ENCODE measurements at places on chromosomes 6 and 20.
A peak's percentile ranks its signal among the peaks of the same experiment; 100 is the strongest.

DNA sequence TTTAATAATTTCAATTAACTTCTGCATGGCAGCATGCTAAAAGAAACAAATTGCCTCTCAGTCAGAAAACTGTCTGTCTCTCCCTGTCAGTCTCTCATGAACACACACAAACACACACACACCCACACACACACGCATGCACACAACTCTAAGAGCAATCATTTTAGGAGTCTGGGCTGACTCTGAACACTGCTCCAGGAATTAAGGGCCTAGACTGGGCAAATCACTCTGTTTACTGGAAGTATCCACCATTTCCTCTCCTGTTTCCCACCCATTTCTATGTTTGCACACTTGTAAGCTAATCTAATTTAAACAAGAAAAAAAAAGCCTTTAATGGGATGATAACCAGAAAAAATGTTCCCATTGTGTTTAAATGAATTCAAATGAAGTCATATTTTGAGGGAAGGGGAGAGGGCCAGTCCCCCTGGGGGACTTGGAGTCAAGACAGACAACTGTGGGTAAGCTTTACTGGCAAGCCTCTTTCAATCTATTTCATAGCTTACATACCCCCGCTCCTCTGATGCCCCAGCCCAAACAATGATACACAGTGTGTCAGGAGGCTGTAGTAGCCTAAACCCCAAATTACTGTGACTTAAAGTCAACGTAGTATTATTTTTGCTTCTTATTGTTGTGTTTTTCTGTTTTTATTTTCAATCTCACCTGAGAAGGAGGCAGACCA lies 447.8 kb upstream of the FLRT3 start:
- DNase-seq, result no peak

- no peak for DNase-seq
These were observed 236.8 kb downstream of the DLL1 start for GRCh38 chr6:170053966-170054661.

GRCh38 chr6:12113190-12113577 lies 101.1 kb downstream of the HIVEP1 start:
- DNase-seq, result no peak

DNA sequence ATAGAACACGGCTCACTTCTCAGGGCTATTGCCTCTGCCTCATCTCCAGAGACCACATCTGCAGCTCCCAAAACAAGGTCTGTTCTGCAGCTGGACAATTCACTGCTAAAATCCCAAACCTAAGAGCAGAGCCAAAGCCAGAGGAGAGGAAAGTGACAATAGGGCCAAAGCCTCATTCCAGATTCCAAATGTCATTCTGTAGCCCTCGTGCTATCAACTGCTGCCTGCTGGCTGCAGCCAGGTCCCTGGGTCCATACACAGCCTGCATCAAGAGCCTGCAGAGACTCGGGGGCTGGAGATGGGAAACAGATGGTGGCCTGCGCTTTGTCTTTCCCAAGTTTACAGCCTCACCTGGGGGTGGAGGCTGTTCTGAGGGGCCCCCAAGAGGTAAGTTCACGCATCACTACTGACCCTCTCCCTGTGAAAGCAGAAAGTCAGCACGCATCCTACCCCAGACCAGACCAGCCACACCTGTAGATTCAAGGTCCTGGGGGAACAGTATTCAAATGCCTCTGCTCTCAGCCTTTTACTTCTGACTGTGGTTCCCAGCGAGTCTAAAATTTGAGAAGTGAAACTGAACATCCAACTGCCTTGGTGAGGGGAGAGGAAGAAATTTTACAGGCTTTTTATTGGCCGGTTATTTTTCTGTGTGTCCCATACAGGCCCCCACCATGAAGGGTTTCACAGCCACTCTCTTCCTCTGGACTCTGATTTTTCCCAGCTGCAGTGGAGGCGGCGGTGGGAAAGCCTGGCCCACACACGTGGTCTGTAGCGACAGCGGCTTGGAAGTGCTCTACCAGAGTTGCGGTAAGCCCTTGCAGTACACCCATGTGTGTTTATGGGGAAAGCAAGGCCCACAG lies at the start of gene LY86:
Gene LY86, plus strand, starts transcription at position 657 of the 860 bp plus-strand sequence. Its CDS starts 15 bp downstream, at position 672.
- DNase-seq, result no peak

DNA sequence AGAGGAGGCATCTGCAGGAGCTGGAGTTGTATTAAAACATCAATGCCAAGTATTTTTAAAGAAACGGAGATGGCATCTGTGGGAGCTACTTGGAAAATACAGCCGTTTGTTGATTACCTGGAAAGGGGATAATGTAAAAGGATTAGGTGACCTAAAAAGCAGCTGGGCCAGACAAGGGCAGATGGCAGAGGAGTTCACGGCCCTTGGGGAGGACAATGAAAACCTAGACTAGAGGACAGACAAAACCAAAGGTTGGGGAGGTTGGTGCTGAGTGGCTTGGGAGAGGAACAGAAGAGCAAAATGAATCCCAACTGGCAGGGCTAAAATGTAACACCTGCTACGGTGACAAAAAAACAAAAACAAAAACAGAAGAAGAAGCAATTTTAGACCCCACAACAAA lies 260.5 kb upstream of the JARID2 start:
- DNase-seq, result no peak

DNA sequence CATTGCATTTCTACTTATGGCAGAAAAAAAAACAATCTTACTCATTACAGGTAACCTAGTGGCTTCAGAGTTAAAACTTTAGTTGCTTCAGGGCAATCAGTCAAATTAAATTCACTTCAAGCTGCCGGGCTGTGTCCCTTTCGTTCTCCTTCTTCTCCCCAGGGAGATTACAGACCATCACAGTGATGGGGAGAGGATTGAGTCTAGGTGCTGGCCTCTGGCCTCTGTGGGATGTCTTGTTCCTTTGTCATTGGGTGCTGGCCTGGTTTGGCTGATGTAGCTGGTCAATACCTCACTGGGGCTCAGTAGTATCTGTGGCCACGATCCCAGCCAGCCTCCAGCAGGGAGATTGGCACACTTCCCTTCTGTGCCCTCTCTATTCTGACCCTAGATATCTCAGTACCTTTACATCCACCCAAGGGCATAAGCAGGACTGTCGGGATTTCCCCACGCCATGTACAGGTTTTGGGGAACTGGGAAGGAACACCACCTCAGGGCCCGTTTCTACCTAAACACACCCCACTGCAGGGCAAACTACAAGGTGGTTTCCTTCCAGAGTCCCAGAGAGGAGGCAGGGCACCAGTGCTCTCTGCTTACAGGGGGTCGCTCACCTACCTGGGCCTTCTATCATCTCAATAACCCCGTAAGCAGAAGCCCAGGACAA lies 15.4 kb downstream of the FYN start:
- no peak for DNase-seq

DNA sequence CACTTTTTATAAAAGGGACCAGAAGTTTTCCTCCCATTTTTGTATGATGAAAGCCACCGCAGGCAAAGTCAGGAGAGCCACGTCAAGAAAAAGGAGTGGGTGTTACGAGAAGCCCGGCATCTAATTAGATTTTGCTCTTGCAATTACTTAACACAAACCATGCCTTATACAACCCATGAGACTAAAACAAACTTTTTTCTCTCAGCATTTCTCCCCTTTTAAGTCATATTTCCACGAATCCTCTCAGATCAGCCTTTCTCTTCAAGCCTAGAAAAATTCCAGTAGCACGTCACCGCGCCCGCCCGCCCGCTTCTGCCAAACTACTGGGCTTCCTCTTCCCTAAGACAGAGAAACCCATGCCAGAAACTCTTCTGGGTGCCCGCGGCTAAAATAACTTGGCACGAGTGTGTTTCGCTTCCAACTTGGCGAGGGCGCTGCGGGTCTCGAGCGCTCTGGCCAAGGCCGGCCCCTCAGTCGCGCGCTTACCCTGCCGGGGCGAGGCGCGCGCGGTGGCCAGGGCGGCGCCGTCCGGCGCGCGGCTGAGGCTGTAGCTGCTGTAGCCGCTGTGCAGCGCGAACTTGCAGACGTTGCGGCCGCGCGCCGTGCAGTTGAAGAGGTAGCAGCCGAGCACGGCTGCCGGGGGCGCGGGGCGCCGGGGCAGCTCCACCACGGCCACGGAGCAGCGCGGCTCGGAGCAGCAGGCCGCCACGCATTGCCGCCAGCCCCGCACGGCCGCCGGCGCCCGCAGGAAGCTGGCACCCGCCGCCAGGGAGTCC lies 1.0 kb downstream of the LRP11 start:
- peak; percentile 57 for DNase-seq

DNA sequence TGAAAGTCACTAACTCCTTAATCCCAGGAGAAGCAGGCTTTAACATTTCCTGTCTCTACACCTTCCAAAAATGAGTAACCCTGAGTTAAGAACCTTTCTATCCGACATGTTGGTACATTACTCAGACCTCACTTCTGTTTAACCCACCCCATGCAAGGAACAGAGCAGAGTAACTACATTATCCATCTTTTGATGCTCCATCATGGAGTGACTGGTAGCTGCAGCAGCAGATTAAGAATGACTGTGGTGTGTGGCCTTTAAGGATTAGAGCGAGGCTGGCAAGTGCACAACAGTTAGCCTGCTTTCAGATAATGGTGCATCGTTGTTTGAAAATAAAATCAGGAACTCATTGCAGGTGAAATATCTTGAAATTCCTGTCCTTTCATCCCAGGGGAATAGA lies 2.0 kb downstream of the TRAF3IP2 start:
- no peak for DNase-seq

DNA sequence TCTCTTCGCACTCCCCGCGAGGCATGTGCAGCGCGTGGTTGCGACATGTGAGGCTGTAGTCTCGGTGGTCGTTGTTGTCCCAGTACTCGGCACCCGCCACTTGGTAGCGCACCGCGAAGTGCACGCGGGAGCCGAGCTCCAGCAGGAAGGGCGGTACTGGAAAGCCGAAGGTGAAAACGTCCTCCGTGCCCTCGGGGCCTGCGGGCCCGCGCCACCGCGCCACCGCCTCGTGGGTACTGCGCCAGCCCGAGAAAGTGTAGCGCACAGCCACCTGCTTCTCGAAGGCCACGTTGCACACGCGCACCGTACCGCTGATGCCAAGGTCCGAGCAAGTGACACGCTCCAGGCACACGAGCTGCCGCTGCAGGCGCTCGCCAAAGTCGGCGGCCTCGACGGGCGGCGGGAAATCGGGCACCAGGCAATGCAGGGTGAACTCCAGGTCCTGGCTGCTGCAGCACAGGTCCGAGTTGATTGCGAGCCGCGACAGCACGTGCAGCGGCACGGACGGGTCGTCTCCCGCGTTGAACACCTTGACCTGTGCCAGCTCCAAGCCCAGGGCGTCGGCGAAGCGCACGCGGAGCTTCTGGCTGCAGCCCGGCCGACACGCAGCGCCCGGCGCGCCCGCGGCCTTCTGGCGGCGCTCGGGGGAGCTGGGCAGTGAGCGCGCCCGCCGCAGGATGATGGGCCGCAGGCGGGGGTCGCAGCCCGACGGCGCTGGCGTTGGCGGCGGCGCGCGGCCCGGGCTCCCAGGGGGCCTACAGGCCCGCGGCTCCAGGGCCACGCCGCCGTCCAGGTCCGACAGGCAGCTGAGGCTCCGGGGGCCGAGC lies 840 bp downstream of the PPP1R3D start:
- no peak for DNase-seq

DNA sequence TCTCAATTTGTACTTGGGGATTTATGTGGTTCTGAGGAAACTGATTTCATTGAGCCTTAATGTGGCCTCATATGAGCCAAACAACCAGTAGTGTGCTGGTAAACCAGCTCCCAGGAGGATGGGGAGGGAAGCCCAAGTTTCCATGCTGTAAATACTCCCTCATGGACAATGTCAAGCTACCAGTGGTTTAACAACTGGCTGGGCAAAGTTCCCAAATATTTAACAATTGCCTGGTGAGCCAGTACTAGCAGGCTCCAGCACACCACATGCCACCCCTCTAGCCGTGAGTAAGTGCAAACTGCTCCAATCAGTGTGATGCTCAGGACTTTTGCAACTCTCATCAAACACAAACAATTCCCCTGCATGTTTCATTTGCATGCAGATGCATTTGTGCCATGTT lies 19.2 kb upstream of the CDKN1A start:
- no peak for DNase-seq

DNA sequence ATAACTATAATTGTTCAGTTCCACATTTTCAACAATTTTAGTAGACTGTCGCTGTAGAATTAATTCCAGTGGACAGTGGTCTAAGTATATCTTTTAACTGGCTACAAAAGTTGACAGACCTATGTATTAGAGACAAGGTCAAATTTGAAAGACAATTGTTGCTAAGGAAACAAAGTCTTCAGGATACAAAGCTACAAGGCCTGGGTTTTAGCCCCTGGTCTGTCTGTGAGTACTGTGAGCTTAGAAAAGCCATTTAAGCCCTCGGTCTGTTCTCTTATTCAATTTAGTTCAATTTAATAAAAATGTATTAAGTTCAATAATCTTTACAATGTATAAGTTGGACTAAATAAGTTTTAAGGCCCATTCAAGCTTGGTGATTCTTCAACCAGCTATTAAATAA lies 352.5 kb downstream of the HDGFL1 start:
- DNase-seq, result no peak

DNA sequence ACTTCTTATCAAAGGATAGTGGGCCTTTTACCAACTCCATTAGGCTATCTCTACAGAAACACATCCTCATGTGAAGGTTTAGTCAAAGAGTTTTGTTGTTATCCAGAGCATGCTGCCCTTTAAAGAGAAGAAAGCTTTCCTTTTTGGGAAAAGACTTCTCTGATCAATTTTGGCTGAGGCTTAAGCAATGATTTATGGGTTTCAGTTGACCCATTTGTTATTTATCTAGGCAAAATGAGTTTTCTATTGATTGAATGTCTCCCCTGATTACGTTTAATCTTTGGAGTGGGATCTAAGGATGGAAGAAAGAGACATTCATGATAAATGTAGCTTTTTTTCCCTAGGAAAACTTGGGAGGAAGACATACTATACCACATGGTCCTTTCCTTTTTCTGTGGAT lies 326.6 kb upstream of the JAG1 start:
- no peak for DNase-seq

DNA sequence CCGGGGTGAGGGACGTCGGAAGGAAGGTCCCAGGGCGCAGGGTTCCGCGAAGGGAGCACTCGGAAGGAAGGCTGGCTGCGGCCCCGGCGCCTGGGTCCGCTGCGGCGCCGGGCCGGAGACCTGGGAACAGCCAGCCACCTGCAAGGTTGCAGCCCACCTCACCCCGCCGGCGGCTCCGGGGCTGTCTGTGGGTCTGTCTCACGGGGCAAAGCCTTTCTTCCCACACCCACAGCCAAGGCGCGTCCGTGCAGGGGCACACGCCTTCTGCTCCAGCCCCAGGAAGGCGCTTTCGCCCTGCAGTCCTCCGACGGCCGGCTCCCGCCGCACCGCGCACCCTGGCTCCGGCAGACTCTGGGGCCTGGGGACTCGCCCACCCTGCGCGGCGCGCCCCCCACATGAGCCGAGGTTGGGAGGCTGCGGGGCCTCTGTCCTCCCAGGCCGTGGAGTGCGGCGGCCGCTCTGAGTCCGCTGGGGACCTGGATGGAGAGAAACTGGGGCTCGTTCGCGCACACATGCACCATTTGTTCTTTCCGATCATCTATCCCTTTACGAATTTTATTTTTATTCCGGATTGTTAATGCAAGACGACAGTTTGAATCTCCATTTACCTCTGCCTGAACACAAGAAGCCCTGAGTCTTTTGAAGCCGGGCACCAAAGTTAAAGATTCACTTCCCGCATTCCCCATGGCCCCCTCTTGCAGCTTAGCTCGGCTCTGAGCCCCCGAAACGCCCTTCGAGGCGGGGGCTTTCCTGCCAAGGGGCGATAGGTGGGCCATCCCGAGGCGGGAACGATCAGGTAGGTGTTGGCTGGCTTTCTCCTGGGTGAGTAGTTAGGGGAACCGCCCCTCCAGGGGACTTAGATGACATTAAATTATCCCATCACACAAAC lies 4.5 kb upstream of the FOXC1 start:
- DNase-seq, result no peak

- no peak for DNase-seq
These were observed 241.4 kb upstream of the SOX4 start for GRCh38 chr6:21352131-21352530.

- DNase-seq, result no peak
These were observed 115.2 kb upstream of the RUNX2 start for GRCh38 chr6:45212976-45213375.
